ENCODE measurements at places on chromosomes 3 and 15. TPM values are rescaled to one million over a fixed set of nuclear protein-coding genes. Genes with fewer than 3 reads are reported as not detected.

DNA sequence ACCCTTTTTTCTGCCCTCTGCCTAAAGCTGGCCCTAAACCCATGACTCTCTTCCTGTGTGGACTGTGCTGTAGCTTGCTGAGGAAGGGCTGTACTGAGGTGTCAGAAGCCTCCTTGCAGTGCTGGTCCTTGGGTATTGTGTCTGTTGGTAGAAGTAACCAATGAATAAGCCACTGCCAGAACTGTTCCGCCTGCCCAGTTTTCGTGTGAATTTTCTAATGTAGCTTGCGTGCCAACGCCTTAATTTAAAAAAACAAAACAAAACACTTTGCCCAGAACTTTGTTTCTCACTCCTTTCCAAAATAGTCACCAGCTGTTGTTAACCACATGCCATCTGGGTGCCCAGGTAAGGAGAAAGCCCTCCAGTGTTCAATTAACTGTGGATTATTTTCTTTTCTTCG, 101.9 kb downstream of the KLHL25 start:
- DNase-seq, result no peak

The SAMD7 gene
- not detected for polyA plus RNA-seq

The MESP2 gene
- 0.44 TPM for polyA plus RNA-seq

The C3orf70 gene
- polyA plus RNA-seq, result 7.5 TPM

- DNase-seq, result no peak
These were observed 22.5 kb upstream of the PPIB start for GRCh38 chr15:64185146-64185911.

DNA sequence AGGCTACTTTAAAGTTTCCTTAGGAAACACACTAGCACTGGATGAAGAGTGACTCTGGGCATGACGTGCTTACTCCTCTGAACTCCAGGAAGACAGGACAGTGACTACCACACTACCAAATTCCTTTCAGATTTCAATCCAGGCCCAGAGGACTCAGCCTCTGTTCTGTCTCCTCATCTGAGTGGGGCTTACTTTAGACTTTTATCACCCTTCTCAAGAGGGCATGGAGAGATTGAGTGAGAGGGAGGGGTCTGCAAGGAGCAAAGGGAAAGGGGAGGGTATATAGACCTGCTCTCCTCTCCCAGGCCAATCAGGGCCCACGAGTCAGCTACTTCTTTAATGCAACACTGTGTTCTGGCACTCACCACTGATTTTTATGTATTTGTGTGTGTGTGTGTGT, 29.4 kb upstream of the RSL24D1 start:
- no peak for DNase-seq

GRCh38 chr3:146543461-146544001, 876 bp downstream of the PLSCR1 start:
- DNase-seq, result peak; percentile 54

DNA sequence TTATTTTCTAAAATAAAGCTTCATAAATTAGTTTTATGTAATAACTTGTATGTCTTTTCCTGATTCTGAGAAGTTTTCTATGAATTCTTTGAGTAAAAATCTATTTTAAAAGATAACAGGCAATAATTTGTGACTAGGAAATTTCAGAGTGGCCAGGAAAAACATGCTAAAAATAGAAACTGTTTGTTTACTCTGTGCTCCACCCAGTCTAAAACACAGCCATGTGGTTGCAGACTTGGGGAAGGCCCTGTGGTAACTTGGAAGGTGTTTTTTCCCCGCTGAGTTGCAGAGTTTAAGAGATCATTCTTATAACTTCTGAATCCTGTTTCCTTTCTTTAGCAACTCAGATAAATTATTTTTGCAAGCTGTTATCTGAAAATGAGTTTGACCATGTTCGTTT, 21.9 kb downstream of the PLCL2 start:
- no peak for DNase-seq

GRCh38 chr3:29277249-29277648, 3.6 kb upstream of the RBMS3 start:
- no peak for DNase-seq

The BCHE gene
- polyA plus RNA-seq, result 6.3 TPM

DNA sequence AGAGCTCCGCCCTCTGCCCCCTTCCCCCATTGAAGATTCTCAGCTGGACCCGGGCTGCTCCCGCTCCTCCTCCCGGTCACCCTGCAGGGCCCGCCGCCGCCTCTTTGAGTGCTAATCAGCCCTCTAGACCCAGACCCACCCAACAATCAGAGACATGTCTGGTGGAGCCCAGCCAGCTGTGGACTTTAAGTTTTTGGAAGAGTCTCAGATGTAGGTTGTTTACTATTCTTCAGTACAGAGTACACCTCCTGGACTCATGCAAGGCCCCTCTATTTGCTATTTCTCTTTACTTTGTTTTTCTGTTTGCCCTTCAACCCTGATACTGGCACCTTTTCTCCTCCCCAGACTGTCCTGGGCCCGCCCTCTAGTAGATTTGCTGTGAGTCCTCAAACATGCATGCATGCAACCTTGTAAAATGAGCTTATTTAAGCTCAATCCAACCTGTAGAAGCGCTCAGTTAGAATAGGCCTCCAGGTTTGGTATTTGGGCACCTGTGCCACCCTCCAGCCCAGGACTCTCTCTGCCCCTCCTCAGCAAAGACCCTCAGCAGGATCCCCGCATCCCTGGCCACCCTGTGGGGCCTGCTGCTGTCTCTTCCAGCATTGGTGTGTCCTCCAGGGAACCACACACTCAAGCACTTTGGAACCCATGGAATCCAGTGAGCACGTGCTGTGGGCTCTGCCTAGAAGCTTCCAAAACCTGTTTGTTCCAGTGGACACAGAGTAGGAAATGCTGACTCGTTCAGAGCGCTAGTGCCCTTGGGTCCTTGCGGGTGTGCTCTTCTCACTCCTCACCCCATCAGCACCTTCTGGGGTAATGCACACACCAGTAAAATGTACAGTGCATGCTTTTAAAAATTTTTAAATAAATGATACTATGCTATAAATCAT, 4.6 kb downstream of the PRR23E start:
- no peak for DNase-seq

- no peak for DNase-seq
These were observed 21.6 kb downstream of the PLA2G4B start for GRCh38 chr15:41860049-41860828.

DNA sequence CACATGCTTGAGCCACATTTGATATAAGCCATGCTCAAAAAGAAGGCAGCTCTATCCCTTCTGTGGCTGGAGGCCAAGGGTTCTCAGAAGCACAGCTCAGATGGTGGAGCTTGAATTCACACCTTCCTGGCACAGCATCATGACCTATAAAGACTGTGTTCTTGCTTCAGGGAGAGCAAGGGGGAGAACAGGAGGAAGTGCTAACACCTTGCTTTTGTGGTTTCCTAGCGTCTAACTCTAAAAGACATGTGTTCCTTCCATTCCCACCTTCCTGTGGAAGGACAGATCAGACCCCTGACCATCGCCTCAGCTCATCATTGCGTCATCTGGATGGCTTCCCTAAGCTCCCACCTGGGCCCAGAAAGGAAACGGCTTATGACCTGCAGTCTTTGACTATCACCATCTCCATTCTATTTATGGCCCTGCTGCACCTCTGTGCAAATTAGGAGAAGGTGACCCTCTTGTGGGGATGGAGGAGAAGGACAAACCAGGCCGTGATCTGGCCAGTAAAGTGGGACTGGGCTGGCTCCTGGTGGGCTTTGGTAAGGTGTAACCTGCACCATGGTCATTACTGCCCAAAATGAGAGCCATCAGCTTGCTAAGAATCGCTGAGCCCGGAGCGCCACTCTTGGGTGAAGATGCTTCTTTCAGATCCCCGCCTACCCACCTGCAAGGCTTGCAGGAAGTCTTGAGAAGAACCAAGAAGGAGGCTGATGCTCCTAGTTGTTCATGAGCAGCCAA, 128.5 kb downstream of the SERPINI1 start:
- DNase-seq, result no peak

GRCh38 chr15:60396958-60397771, 621 bp downstream of the ANXA2 start:
- DNase-seq, result peak; percentile 58

DNA sequence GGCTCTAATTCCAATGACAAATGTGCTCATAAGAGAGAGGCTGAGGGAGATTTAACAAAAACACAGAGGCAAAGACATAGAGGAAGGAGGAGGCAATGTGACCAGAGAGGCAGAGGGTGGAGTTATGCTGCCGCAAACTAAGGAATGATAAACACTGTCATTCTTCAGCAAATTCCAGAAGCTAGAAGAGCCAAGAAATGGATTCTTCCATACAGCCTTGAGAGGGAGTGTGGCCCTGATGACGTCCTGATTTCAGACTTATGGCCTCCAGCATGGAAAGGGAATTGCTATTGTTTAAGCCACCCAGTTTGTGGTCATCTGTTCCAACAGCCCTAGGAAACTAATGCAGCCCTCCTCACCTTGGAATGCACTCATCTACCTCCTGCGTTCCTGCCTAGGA, 30.5 kb downstream of the CD47 start:
- no peak for DNase-seq

DNA sequence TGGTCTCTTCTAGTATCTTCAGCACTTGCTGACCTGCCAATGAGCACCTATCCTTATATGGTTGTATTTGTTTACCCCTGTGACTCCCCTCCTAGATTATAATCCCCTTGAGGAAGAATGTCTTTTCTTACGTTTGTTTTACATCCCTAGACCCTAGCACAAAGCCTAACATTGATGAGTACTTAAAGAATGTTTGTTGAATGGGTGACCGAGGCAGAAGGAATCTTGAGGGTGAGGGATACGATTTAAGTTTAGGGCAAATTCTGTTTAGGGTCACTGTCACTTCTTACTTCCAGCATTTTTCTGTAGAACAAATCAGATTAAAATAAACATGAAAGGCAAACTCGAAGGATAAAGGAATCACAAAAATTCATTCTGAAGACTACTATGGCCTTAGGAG, 80.9 kb upstream of the FAM98B start:
- DNase-seq, result no peak

The FRMD4B gene
- 39.2 TPM for polyA plus RNA-seq

DNA sequence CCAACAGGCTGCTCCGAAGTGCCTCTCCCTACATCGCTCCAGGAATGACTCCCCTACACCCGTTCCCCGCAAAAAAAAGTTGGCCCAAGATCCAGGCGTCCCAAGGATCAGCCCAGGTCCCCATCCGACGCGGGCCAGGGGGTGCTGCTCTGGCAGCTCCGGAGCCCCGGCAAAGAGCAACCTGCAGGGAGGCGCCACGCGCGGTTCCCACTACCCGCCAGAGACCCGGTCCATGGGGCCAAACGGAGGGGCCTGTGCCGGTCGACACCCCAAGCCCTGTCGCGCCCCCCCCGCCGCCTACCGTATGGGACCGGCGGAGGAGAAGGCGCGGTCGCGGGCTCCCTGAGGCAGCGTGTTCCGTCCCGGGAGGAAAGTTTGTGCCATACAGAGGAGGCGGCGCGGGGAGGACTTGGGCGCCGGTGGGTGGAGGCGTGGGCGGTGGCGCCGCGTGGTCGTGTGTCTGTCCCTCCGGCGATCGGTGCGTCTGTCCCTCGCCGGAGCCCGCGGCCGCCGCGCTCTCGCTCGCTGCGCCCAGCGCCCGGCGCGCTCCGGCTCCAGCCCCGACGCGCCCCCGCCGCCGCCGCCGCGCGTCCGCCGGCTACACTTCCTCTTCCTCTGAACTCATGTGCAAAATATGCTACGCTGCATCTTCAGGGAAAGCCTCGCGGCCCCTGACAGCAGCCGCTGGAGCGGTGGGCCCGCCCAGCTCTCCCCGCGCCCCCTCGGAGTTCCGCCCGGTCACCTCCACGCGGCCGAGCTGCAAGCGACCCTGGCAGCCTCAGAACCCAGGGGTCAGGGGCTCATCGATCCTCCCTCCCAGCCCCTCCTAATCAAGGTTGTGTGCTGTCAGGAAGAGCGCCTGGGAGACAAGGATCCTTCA, at the start of gene RFTN1:
Gene RFTN1, minus strand, starts transcription at position 559 of the 880 bp plus-strand sequence. CDS start 19,830 bp downstream, outside the sequence.
- no peak for DNase-seq

The IQCB1 gene
- 40.0 TPM for polyA plus RNA-seq

The PPP1R14D gene
- 0.46 TPM for polyA plus RNA-seq

DNA sequence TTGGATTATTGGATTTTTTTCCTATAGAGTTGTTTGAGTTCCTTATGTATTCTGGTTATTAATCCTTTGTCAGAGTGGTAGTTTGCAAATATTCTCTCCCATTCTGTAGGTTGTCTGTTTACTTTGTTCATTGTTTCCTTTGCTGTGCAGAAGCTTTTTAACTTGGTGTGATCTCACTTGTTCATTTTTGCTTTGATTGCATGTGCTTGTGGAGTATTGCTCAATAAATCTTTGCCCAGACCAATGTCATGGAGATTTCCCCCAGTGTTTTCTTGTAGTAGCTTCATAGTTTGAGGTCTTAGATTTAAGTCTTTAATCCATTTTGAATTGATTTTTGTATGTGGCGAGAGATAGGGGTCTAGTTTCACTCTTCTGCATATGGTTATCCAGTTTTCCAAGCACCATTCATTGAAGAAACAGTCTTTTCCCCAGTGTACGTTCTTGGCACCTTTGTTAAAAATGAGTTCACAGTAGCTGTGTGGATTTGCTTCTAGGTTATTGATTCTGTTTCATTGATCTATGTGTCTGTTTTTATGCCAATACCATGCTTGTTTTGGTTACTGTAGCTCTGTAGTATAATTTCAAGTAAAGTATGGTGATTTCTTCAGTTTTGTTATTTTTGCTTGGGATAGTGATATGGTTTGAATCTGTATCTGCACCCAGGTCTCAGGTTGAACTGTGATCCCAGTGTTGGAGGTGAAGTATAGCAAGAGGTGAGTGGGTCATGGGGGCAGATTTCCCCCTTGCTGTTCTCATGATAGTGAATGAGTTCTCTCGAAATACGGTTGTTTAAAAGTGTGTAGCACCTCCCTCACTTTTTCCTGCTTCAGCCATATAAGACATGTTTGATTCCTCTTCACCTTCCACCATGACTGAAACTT, 46.1 kb upstream of the TNFSF10 start:
- no peak for DNase-seq

DNA sequence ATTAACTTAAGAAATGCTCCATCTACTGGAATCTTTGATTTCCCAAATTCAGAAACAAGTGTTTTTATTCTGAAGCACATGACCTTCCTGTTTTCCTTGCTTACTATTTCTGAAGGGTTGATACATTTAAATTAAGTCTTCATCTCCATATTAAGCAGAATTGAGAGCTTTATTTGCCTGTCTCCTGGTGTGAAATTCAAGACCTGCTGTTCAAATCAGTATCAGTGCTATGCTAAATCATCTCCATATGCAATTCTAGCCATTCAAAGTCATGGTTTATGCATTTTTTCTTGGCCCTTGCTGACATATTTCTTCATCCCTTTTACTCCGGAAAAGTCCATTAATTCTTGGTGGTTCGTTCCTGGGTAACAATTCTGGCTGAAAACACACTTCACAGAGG, 195.4 kb downstream of the ATP8B4 start:
- no peak for DNase-seq

DNA sequence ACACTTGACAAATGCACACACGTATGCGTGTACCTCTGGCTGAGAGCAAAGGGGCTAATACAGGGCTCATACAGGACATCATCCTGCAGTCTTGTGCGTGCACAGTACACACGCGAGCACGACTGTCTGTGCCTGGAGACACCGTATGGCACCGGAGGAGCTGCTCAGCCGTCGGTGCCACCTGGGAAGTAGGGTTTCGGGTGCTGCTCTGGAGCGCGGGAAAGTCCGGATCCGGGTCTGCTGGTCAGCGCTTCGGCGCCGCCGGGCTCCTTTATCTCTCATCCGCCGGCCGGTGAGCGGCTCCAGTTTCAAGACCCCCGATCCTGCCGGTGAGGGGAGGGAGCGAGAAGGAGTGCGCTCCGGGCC, 9.3 kb downstream of the FOXL2 start:
- DNase-seq, result no peak

The GAP43 gene
- 0.60 TPM for polyA plus RNA-seq

- no peak for DNase-seq
These were observed 26.0 kb upstream of the EID1 start for GRCh38 chr15:48851956-48852355.

The ADGRG7 gene
- polyA plus RNA-seq, result 0.04 TPM

- no peak for DNase-seq
These were observed 13.4 kb upstream of the SATB1 start for GRCh38 chr3:18438586-18438985.

- no peak for DNase-seq
These were observed 46.4 kb upstream of the TSEN2 start for GRCh38 chr3:12437861-12438260.

Data from renal pelvis (tissue), 12 donors.